ENCODE measurements at places on chromosomes 7 and 10.

GRCh38 chr7:120186688-120187087 lies 86.3 kb upstream of the KCND2 start:
- no peak for DNase-seq

DNA sequence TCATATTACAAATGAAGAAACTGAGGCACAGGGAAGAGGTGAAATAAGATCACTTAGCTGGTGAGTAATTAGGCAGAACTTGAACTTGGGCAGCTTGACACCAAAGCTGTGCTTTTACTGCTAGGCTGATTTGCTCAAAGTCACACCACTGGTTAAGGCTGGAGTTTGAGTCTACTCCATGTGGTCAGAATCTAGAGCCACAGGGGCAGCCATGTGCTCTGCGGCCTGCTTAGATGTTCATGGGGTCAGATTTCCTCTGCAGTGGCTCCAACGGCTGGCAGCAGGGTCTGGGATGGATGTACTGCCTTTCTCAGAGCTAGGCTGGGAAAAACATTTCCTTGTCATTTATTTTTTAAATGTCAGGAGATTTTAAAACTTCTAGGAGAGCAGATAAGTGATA lies 417.5 kb downstream of the KCNMA1 start:
- no peak for DNase-seq

DNA sequence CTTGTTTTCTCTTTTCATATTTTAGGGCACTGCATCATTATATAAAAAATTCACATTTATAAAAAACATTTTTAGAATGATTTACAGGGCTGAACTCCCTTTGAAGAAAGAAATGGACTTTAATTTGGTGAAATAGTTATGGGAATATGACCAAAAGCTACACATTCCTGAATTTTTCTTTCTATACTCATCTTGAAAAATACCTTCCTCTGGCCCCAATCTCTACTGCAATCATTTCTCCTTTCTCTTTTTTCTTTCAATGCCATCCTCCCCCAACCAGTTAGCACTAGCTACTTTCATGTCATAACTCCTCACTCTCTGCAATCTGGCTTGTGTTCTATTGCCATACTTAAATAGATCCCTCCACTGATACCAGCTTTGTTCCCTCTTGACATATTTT lies 6.2 kb downstream of the WNT8B start:
- no peak for DNase-seq

- no peak for DNase-seq
Measured at GRCh38 chr7:35630024-35630972, 64.6 kb downstream of the HERPUD2 start.

DNA sequence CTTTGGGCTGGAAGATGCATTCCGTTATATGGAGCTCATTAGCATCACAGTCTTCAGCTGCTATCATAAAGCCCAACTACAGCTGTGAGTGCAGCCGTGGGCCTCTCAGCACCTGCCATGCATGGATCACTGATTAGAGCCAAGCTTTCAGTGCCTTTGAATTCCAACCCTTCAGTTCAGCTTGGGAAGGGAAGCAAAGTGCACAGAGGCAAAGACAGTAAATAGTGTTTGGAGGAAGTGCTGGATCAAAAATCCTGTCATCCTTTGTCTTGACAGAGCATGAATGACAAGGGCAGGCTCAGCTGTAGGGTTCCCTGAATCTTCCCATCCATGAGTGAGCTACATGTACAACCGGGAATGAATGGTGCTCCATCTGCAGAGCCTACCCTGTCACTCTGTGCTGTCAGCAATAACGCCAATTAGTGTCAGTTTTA lies 153.7 kb downstream of the DNAJB9 start:
- DNase-seq: no peak

GRCh38 chr7:28263622-28264271 lies 83.2 kb upstream of the JAZF1 start:
- DNase-seq: no peak

DNA sequence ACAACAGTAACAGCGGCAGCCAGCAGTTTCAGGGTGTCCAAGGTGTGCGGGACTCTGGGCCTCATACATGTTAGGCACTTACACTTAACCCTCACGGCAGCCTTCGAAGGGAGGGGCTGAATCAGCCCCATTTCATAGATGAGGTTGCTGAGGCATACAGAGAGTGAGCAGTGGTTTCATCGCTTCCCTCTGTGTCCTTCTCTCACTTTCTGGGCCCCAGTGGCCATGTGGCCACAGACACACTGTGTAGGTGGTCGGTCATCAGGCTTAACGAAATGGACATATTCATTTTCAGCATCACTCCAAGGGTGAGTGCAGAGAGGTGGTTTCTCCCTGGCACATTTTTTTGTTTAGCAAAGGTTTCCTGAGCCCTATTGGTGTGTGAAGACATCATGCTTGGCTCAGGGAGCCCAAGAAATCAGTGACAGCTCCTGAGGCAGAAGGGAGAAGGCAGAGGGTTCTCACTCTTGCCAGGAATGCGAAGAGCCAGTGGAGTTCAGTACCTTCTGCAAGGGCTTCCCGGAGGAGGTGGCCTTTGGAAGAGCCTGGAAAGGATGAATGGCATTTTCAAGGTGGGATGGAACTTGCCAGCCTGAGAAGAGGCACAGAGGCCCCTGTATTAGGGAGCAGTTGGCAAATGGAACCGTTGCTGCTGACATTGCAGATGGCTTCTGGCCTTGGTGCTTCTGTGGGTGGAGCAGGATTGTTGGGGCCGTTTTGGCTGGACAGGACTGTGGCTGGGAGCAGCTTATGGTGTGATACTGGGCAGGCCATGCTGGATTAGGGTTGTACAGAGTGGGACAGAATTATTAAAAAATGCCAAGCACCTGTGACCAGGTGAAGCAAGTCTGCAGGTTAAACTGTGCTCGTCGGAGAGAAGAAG lies 61.7 kb upstream of the PPIF start:
- DNase-seq: no peak

DNA sequence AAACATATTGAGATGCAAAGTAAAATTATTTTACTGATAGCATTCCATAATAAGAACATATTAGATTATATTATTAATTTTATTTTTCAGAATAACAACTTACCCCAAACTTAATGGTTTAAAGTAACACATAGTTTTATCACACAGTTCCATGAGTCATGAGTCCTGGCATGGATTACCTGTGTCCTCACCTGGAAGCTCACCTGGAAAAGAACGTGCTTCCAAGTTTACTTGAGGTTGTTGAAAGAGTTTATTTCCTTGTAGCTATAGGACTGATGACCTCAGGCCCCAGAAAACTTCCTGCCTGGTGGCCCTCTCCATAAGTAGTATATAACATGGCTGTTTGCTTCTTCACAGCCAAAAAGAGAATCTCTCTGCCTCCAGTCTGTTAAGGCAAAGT lies 254.6 kb downstream of the TFEC start:
- no peak for DNase-seq

DNA sequence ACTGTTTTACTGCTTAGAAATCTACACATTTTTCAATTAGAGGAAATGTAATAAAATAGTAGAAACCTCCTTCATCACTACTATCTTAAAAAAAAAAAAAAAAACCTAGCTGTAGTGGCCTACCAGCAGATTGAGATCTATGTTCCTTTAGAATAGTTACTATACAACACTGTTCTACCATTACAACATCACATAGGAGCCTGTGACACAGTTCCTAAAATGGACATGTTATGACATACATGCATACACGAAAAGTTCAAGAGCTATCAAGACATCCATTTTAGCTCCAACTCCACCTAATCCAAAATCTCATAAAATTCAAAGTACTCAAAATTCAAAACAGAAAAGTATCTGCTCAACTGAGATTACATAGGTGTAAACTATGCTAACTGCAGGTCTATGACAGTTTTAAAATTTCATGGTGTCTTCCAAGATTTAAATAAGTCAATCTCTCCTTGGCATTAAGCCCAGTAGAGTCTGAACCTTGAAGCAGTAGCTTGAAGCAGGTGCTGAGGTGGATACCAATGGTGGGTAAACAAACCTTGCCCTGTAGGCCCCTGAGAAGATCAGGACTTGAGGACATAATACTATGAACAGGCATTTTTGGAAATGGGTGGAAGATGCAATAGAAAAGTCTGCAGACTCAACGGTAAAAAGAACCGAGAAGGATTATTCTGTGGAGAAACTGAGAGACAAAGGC lies 17.0 kb downstream of the CACUL1 start:
- no peak for DNase-seq

- DNase-seq: no peak
Measured at GRCh38 chr10:72756674-72757385, 64.9 kb downstream of the MCU start.

GRCh38 chr7:27214239-27214950 lies 14.5 kb upstream of the HOXA13 start:
- no peak for DNase-seq

GRCh38 chr7:89681448-89681847 lies 472.8 kb upstream of the STEAP1 start:
- DNase-seq: no peak

GRCh38 chr10:44974082-44974627 lies 4.5 kb downstream of the DEPP1 start:
- DNase-seq: no peak

- no peak for DNase-seq
Measured at GRCh38 chr7:122535086-122535485, 163.8 kb downstream of the RNF133 start.

DNA sequence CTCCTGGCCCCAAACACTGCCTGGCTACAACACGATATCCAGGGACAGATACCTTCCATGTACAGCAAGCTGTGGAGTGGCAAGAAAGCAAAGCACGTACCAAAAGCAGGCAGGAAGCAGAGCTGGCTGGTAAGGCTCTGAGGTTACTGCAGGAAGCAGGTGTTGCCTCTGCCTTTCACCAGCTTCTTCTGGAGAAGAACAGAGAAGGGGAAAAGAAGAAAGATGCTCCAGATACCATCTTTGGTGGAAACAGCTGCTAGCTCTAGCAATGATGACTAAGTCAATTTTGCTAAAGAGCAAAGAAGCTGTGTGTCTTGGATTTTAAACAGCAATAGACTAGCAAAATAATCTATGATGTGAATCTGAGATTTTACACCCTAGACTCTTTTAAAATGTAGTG lies 34.9 kb upstream of the PRSS1 start:
- DNase-seq: peak; percentile 59

DNA sequence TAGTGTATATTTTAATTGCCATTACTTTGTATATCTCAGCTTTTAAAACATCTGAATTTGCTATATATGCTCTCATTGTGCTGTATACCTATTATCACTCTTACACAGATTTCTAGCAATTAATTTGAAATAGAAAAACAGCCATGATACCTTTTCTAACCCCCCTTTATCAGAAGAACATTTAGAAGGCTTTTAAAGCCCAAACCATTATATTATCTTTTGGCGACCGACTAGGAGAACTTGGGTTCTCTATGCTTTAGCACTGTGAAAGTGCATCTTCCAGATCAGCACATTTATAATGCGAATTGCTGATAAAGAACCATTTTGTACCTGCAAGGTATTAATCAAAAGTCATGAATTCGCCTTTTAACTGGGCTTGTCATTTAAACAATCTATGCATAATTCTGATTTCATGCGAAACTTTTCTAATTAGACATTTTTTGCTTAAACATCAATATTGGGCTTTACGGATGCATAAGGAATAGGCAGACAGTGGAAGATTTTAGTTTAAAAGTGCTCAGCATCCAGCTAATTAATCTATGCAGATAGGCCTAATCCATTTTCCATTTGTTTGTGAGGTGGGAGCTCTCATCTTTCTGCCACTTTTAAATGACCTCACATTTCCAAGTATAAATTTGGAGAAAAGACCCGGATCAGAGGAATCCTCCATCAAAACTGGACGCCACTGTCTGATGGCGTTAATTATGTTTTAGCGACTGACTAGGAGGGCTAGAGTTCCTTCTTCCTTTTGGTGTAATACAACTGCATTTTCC lies 1.2 kb upstream of the MLLT10 start:
- no peak for DNase-seq

GRCh38 chr10:31413325-31413724 lies 94.3 kb downstream of the ZEB1 start:
- no peak for DNase-seq

GRCh38 chr10:2077231-2077630 lies 339.9 kb upstream of the ADARB2 start:
- no peak for DNase-seq

Data from CD4-positive, alpha-beta T cell treated with Interleukin-6 at 100 ng/mL for 8 hours (primary cell).